ENCODE measurements at places on chromosomes 1 and 21.

- no peak for DNase-seq
Measured at GRCh38 chr1:86429122-86429725, 5.3 kb downstream of the CLCA2 start.

DNA sequence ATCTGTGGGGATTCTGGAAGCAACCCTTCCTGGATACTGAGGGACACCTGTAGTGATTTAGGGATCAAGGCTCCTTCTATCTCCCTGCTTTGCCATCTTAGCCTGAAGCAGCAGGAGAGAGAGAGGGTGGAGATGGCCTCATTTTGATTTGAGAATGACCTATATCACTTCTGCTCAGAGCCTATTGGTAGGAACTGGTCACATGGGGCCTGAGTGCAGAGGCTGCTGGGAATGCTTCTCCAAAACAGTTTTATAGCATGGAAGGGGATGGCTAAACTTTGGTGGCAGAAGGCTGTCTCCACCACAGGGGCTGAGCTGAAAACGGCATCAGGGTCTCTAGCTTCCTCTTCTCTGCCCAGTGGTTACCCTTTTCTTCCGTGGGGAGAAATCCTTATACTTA, 105.8 kb downstream of the TBX19 start:
- DNase-seq, result no peak

DNA sequence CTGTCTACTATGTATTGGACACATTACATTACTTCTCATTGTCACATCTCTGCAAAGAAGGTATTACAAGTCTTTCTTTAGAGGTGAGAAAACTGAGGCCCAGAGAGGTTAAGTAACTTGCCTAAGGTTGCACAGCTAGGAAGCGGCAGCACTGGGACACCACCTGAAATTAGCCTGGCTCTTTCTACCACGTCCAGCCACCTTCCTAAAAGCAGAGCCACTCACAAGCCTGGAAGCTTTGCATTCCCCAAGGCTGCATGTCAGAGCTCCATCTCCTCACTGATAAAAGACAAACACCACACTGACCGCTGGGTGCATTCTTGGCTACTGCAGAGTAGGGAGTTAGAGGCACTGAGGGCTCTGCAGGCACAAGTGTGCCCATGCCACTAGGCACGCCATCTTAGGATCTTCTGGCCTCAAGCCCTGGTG, 2.4 kb downstream of the CD247 start:
- no peak for DNase-seq

- no peak for DNase-seq
Measured at GRCh38 chr1:147129116-147129873, 43.0 kb downstream of the PRKAB2 start.

GRCh38 chr1:81220614-81221071, 580.1 kb upstream of the ADGRL2 start:
- DNase-seq, result no peak

GRCh38 chr1:8157765-8158164, 131.7 kb upstream of the ERRFI1 start:
- DNase-seq, result no peak

DNA sequence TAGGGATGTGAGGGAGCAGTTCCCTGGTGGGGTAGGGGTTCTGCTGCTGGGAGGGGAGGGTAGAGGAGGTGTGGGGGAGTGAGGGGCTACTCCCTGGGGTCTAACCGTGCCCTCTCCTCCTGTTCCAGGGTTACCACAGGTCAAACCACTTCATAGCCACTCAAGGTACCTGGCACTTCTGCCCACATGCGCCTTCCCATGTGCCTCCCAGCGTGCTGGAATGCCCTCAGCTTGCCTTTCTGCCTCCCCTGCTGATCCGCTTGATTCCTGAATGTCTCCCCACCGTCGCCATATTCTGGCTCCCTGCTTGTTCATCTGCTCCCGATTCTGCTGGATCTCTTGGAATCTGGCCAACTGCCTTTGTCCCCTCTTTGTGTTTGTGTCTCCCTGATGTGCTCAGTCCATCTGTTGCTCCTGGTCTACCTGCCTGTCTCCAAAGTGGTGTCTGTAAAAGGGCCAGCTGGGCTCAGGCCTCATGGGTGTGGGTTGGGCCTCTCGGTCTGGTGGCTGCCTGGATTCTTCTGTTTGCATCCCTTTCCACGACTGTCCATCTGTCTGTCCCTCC, 74.4 kb downstream of the PTPRU start:
- DNase-seq, result no peak

DNA sequence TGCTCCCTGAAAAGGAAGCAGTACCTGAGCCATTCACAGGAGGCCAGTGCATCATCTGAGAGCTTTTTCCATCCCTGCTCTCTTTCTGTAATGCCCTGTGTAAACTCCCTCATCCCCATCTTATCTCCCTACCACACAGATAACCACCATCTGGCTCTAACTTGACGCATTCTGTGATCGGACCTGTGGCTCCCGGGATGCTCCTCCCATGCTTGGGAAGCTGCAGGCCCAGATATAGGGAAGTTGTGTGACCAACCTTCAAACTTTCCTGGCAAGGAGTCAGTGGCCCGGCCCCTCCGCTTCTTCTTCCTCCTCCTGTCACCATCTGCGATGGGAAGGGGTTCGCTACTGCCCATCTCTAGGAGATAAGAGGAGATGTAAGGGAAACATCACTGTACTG, 21.1 kb downstream of the MKNK1 start:
- DNase-seq, result no peak

Measured in body of pancreas (tissue), 4 donors.